CD14-positive monocyte (primary cell): ENCODE measurements at places on chromosomes 5 and 9.

GRCh38 chr9:36962691-36963090 lies 71.4 kb downstream of the PAX5 start:
- DNase-seq: no peak

DNA sequence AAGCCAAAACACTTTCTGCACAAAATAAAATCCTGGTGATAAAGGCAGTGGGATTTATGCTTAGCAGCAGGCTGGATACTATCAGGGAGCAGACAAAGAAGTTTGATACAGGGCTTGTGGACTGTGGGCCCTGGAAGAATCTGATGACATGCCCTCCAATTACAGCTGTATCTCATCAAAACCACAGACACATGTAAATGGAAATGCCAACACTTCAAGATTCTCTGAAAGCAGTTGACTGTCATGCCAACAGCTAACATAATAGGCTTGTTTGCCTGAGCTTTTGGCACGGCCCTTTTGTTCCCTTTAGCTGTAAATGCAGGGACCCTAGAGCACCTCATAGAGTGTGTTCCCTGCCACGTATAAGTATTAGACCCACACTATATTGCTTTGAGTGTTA lies 114.4 kb downstream of the STK32A start:
- no peak for DNase-seq

GRCh38 chr5:93620487-93621326 lies 37.7 kb downstream of the NR2F1 start:
- peak; percentile 33 for DNase-seq

DNA sequence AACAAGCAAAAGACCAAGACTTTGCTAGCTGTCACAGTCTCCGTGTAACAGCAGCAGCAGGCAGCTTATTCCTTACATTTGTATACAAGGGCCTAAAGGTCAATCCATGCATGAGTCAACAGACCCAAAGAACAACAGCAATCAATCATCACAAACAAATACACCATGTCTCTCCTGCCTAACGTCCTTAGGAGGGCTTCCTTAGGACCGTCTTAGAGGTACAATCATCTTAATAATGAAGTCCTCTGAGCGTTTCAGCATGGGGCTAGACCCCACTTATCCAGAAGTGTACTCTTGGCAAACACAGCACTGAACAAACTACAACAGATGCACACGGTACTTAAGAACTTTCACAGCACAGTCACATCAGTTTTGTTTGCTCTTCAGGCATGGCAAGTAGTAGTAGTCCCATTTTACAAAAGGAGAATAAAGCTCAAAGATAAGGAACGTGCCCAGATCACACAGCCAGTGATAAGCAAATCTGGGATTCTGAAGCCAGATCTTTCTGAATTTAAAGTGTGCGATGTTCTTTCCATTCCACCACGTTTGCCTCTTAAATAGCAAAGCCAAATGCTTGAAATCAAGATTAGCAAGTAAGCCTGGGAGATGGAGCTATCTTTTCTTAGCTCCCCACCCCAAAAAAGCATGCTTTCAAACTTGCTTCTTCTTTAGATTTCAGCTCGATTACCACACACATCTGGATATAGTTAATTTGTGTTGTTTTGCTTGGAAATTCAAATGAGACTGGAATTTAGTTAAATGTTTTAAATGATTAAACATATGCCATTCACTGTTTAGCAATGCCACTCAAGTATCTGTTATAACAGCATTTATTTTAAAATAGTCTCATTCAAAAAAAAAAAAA lies 24.2 kb downstream of the PSMB7 start:
- no peak for DNase-seq

- DNase-seq: no peak
Observed at GRCh38 chr5:120624021-120624563, 160.0 kb downstream of the PRR16 start.

DNA sequence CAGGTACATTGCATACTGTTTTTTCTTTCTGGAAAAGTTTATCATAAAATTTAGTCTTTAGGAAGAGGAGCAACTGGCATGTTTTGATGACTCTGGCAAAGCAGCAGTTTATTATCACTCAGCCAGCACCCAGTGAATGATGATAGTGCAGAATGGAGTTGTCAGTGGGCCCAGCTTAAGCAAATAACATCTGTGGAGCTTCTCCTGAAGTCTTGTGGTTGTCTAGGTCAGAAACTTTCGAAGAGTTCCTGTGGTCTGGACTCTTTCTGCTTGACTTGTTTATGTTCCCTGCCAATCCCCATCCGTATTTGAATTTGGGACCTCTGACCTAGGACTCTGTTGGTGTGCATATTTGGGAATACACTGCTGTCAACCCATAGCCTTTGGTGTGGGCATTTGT lies 38.1 kb upstream of the C5orf47 start:
- no peak for DNase-seq

- no peak for DNase-seq
Observed at GRCh38 chr5:138606378-138607064, 31.3 kb upstream of the HSPA9 start.

GRCh38 chr5:133744960-133745308 lies 132.6 kb upstream of the FSTL4 start:
- DNase-seq: no peak

DNA sequence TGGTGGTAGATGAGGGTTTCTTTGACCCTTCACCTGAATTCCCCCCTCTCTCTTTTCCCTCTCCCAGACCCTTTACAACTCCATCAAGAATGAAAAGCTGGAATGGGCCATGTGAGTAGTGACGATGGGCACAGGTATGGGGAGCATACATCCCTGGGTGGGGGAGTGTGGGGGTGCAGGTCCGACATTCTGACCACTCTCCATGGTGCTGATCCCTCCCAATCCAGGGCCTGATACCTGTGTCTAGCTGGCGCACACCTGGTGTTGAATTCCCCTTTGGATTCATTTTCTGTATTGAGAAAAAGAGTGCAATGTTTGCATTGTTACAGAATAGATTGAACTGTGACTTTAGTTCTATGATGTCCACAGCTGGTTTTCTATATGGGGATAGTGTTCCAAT lies 40.0 kb downstream of the PSD2 start:
- no peak for DNase-seq

- no peak for DNase-seq
Observed at GRCh38 chr9:109399258-109399767, 78.5 kb upstream of the EPB41L4B start.

DNA sequence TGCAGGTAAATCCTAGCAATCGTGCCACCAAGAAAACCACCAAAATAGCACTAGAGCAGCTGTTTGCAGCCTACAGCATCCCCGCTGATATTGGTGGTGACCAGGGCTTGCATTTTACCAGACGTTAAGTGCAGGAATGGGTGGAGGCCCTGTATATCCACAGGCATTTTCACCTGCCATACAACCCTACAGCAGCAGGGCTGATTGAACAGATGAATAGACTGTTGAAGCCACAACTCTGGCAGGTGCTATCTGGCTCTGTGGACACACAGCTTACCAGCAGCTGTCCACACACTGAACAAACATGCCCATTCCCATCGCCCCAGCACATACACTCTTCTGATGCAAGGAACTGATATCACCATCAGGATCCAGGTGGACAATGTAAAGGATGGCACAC lies 154.5 kb upstream of the APC start:
- no peak for DNase-seq

GRCh38 chr5:169805527-169805934 lies 168.5 kb downstream of the DOCK2 start:
- no peak for DNase-seq

GRCh38 chr5:172630986-172631385 lies 10.1 kb upstream of the NEURL1B start:
- no peak for DNase-seq

DNA sequence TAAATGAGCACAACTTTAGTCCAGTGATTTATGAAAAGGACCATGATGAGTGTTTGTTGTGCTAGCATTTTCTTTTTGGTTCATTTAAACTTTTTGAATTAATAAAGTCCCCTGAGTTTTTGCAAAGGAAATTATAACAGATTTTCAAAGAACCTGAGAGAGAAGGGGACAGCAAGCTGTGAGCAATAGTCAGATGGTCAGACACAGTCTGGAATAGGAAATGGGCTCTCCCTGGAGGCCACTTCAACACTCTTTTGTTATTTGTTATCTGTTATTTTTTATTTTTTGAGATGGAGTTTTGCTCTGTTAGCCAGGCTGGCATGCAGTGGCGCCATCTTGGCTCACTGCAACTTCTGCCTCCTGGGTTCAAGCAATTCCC lies 171.1 kb downstream of the ARHGEF28 start:
- no peak for DNase-seq

- DNase-seq: peak; percentile 13
Observed at GRCh38 chr9:127066851-127067136, 55.6 kb downstream of the ANGPTL2 start.

- DNase-seq: no peak
Observed at GRCh38 chr5:93145767-93146166, 435.3 kb downstream of the NR2F1-AS1 start.

DNA sequence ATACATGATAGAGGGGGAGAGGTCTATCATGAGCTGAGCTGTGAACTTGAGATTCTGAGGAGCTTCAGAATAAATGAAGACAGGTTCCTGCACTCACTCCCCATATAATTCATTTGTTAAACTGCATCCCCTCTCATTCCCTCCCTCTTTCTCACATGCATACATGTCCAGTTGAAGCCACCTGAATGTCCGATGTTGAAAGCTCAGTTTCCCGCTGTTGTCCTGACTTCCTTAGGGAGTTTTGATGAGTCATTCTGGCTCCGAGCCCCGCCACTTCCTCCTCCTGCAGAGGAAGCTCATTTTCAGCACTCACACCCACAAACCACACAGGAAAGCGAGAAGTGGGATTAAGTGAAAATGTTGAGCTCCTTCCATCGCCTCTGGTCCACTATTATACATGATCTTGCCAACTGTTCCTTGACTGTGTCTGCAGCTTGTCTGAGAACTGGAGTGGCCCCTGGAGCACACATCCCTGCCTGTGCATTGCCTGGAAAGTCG lies 121.2 kb downstream of the CEMIP2 start:
- DNase-seq: peak; percentile 92

- no peak for DNase-seq
Observed at GRCh38 chr5:34436761-34437501, 219.2 kb upstream of the RAI14 start.

- DNase-seq: peak; percentile 40
Observed at GRCh38 chr9:5832071-5832537, 813 bp downstream of the ERMP1 start.

DNA sequence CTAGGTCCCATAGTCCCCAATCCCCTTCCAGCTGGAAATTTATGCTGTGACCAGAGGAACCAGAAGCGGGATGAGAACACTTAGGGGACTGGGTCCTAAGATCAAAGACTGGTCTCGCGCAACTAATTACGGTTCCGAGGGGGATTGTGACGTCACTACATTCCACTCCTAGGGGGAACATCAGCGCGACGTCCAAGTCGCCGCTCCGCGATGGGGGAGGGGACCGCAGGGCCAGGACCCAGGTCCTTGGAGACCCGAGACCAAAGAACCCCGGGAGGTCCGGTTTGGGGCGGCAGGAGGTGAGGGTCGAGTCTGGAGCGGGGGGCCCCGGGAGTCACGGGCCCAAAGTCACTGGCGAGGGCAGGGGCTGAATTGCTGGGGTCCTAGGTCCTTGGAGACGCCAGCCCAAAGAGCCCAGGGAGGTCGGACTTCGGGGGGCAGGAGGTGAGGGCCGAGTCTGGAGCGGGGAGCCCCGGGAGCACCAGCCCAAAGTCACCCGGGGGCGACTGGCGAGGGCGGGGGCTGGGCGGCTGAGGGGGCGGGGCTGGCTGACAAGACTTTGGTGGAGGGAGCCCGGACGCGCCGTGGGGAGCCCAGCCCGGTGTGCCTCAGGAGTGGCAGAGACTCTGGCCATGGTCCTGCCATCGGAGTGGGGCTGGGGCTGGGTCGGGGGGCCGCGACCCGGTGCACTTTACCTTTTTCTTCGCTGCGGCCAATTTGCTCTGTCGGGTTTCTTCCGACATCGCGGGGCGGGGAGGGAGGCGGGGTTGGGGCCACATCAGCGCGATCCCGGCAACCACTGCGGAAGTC lies at the start of gene GOLGA2:
Gene GOLGA2, minus strand, starts transcription at position 810 of the 810 bp plus-strand sequence. Its CDS starts 31 bp downstream, at position 779.
- no peak for DNase-seq

GRCh38 chr5:163363389-163363788 lies 74.0 kb upstream of the CCNG1 start:
- no peak for DNase-seq

- DNase-seq: no peak
Observed at GRCh38 chr5:104452550-104452949, 890.0 kb upstream of the NUDT12 start.

- no peak for DNase-seq
Observed at GRCh38 chr5:142618130-142618523, 67.8 kb downstream of the FGF1 start.

DNA sequence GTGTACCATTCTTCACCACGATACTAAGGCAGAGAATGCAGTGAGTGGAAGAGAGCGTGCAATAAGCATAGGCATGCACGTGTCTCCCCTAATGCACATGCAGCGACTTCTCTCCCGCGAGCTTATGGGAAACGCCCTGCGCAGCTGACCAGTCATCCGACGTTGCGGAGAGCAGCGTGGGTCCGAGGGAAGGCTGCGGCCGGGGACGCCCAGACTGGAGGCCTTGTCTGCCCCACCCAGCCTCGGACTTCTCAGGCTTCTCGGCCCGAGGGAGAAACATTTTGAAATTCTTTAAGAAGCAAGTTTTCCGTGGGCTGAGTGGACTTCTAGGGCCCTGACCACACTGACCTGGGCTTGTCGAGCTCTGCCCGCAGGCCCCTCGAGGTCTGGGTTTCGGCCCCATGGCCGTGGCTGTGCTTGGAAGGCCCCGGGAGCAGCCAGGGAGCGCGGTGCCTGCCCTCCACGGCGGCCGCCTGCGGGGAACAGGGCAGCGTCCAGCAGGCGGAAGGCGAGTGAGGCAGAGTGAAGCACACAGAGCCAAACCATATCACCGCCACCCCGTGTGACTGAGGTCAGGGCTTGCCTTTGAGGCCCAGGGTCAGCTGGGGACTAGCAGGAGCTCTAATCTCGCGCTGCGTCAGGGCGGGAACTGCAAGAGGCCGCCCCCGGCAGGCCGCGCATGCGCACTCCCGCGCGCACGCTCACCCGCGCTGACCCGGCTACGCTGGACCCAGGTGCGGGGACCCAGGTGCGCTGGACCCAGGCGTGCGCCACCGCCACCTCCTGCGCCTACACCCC lies 60.0 kb upstream of the IRX1 start:
- no peak for DNase-seq

- DNase-seq: no peak
Observed at GRCh38 chr5:150527038-150527437, 19.1 kb downstream of the NDST1 start.

DNA sequence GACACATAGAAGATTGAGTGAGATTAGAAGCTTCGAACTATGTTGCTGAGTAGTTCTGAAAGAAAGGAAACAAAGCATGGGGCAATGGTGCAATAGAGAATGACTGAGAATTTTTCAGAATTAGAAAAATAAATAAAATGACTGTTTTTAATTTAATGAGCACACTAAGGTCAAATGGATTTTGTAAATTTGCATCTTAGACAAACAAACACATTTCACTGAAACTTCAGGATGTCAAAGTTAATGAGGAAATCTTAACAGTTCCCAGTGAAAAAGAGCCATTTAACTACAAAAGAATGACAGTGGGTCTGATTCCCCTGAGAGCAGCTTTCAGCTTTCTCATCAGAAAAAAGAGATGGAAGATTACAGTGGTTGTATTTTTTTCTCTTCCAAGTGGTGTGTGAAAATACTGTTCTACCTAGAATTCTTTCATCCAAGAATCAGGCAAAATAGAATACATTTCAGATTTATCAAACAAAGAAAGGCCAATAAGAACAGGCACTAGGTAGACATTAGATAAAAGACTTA lies 591.9 kb downstream of the SEMA5A start:
- DNase-seq: no peak

- DNase-seq: no peak
Observed at GRCh38 chr9:98401140-98402018, 145.9 kb upstream of the TBC1D2 start.

GRCh38 chr9:132590037-132590317 lies 7.6 kb downstream of the BARHL1 start:
- DNase-seq: no peak

GRCh38 chr5:97751540-97751939 lies 568.5 kb upstream of the RIOK2 start:
- no peak for DNase-seq
